ENCODE measurements at places on chromosomes 6 and 20.

DNA sequence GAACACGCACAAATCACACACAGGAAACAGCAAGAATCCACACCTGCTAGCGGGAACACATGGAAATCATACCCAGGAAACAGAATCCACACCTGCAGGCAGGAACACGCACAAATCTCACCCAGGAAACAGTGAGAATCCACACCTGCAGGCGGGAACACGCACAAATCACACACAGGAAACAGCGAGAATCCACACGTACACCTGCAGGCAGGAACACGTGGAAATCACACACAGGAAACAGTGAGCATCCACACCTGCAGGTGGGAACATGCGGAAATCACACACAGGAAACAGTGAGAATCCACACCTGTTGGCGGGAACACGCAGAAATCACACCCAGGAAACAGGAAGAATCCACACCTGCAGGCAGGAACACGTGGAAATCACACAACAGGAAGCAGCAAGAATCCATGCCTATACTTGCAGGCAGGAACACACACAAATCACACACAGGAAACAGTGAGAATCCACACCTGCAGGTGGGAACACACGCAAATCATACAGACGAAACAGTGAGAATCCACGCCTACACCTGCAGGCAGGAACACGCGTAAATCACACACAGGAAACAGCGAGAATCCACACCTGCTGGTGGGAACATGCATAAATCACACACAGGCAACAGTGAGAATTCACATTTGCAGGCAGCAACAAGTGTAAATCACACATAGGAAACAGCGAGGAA lies 108.6 kb downstream of the DLL1 start:
- no peak for DNase-seq

- peak; percentile 29 for DNase-seq
Measured at GRCh38 chr6:26031151-26031594, 56.1 kb upstream of the HFE start.

- peak; percentile 71 for DNase-seq
Measured at GRCh38 chr6:89977808-89978748, 83.8 kb downstream of the GJA10 start.

DNA sequence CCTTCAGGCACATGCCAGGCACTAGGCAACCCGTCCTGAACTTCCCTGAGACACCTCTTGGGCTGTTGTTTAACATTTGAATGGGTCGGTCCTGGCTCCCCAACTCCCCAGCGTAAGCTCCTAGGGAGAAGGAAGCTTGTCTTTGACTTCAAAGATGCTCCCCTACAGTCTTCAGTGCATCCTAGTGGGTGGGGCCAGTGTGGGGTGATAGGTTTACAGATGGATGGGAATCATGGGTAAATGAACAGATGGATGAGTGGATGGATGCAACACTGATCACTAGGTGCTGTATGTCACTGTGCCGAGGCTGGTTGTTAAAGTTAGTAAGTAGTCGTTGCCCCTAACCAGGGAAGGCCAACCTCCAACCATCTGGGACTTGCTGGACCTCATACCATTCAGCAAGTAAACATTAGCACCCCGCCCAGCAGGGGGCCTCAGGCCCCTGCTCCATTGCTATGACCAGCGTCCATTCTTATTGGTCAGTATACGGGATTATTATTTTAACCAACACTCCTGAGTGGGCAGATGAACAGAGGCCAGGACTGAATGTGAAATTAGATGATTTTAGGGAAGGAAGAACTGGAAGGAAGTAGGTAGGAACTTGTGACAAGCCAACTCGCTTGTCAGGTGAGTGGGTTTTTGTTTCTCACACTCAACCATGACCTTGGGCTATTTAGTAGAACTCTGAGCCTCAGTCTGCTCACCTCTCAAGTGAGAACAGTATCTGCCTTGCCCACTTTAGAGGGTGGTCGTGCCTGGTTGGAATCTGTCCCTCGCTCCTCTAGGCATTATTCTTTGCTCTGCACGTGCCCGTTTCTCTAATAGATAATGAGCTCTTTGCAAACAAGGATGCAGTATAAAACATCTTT lies 82.9 kb upstream of the FOXP4 start:
- DNase-seq, result peak; percentile 56

GRCh38 chr6:107539849-107540464 lies 50.0 kb downstream of the SOBP start:
- DNase-seq, result no peak

- no peak for DNase-seq
Measured at GRCh38 chr6:19438566-19439353, 398.4 kb upstream of the ID4 start.

DNA sequence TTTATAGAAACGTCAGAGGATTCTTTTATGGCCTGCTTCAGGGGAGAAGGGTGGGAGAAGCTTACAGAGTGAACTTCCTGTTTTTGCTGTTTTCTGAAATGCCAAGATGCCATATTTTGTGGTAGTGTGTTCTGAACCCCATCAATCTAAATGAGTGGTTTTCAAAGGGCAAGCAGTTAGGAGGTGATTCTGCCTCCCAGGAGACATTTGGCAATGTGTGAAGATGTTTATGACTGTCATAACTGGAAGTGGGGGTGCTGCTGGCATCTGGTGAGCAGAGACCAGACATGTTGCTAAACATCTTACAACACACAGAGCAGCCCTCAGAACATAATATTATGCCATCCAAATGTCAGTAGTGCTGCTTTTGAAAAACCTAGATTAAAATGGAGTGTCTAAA lies 6.0 kb upstream of the PRL start:
- no peak for DNase-seq

GRCh38 chr6:97591955-97592354 lies 308.9 kb upstream of the MMS22L start:
- DNase-seq, result no peak

- DNase-seq, result no peak
Measured at GRCh38 chr20:61146023-61146422, 106.0 kb upstream of the CDH4 start.

GRCh38 chr6:4820704-4821276 lies 44.6 kb downstream of the CDYL start:
- peak; percentile 87 for DNase-seq

DNA sequence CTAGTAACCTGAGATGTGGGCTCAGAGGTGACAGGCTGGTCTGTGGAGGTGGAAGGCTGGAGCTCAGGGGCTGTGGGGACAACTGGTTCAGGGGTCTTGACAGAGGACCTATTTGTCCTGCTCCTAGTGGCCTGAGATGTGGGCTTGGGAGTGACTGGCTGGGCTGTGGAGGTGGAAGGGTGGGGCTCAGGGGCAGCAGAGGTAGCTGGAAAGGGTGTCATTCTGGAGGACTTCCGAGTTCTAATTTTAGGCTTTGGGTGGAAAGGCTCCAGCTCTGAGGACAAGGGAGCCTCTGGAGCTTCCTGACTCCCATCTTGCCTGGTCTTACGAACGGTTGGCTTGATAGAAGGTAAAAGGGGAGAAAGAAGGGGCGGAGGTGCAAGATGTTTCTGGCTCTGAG lies 11.5 kb downstream of the MDC1 start:
- no peak for DNase-seq

GRCh38 chr6:16103722-16104121 lies 25.2 kb upstream of the MYLIP start:
- DNase-seq, result no peak

- DNase-seq, result no peak
Measured at GRCh38 chr6:148557796-148558321, 189.0 kb upstream of the UST start.

DNA sequence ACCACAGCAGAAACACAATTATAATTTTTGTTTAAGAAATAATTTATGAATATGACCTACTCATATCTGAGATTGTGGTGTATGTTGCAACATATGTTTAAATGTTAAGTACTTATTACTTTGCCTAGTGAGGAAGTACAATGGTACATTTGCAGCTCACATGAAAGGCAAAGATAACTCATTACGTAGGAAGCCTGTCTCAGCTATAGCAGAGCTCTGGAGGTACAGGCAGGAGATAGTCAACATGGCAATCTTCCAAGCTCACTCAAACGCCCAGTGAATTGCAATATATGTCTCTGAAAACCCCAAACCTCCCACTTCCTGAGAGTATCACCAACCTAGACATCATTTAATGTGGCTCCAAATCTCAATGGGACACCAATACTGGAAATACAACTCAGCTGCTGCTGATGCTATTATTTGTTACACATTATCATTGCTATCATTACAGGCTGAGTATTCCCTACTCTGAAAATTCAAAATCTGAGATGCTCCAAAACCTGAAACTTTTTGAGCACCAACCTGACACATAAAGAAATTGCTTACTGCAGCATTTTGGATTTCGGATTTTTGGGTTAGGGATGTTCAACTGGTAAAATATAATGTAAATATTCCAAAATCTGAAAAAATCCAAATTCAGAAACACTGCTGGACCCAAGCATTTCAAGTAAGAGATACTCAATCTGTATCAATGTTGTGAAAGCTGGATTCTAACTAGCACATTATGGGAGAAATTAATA lies 25.1 kb upstream of the GSTA4 start:
- no peak for DNase-seq

DNA sequence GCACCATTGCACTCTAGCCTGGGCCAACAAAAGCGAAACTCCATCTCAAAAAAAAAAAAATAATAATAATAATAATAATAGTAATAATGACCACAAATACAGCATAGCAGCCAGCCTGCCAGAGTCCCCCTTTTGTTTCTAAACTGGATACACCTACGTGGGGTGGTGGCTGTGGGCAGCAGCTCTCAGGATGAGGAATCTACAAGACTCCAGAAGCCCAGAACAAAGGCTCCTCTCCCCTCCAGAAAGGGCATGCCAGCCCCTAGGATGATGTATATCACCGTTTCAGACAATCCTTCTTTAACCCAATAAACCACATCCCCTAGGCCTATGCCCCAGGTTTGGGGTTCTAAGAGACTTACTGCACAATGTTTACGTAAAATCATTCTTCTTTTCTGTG lies 155.9 kb downstream of the QRSL1 start:
- DNase-seq, result no peak

DNA sequence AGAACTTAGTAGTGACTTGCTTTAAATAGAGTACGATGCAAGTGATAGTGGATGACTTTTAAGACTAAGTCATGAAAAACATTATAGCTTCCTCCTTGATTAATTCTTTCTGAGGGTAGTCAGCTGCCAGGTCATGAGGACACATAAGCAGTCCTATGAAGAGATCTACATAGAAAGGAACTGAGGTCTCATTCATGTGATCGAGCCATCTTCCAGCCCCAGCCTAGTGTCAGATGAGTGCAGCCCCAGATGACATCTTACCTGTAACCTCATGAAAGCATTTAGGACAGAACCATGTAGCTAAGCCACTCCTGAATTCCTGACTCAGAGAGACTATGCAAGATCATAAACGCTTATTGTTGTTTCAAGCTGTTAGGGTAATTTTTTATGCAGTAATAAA lies 67.7 kb downstream of the AK9 start:
- DNase-seq, result no peak
